Neural crest cell (in vitro differentiated cells): ENCODE measurements at places on chromosomes 11 and 22.

- no peak overlapping the region for H3K27ac ChIP-seq
- H3K4me3 ChIP-seq: peak overlapping the region; percentile 62
- no peak for DNase-seq
- no peaks in the 10 kb centered on the region for H3K27me3 ChIP-seq
- peaks cover 9% of the 10 kb centered on the region for H3K4me1 ChIP-seq
Observed at GRCh38 chr22:23781065-23781464, 5.7 kb upstream of the SMARCB1 start.

DNA sequence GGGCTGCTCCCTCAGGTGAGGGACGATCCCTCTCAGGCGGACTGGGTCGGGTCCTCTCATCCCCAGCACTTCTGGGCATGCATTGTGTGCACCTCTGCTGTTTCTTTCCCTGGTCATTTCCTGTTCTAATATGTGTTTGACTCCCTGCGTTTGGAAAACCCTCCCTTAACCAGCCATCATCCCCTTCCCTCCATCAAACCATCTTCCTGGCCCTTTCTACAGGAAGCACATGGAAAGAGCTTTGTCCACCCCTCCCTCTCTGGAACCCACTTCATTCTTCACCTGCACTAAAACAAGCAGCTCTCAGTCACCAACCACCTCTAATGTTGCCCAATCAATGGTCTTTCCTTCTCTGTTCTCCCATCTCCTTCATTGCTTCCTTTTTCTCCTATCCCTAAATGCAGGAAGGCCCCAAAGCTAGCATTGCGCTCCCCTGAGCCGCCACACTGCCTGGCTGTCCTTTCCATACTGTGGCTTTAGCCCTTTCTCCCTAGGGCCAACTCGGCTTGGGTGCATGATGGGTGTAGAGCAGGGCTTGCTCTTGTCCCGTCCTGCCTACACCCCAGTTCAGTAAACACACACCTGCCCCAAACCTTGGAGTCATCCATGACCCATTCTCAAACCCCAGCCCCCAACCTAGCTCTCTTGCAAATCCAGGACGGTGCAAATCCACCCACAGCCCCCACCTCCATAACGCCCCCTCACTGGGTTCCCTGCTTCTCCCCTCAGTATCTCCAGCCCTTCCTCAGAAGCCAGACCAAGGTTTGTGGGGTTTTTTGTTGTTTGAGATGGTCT, 5.4 kb upstream of the GAS2L1 start:
- H3K4me3 ChIP-seq: peak overlapping the region; percentile 54
- peaks cover 31% of the 10 kb centered on the region for H3K36me3 ChIP-seq
- peaks cover 3% of the 10 kb centered on the region for H3K4me1 ChIP-seq
- peaks cover 5% of the 10 kb centered on the region for H3K27me3 ChIP-seq

- H3K27ac ChIP-seq: no peak overlapping the region
- no peak overlapping the region for H3K4me3 ChIP-seq
- DNase-seq: no peak
- peaks cover 6% of the 10 kb centered on the region for H3K36me3 ChIP-seq
- H3K4me1 ChIP-seq: peaks cover 3% of the 10 kb centered on the region
- peaks cover 16% of the 10 kb centered on the region for H3K27me3 ChIP-seq
Observed at GRCh38 chr11:134498326-134499139, 86.5 kb upstream of the B3GAT1 start.

DNA sequence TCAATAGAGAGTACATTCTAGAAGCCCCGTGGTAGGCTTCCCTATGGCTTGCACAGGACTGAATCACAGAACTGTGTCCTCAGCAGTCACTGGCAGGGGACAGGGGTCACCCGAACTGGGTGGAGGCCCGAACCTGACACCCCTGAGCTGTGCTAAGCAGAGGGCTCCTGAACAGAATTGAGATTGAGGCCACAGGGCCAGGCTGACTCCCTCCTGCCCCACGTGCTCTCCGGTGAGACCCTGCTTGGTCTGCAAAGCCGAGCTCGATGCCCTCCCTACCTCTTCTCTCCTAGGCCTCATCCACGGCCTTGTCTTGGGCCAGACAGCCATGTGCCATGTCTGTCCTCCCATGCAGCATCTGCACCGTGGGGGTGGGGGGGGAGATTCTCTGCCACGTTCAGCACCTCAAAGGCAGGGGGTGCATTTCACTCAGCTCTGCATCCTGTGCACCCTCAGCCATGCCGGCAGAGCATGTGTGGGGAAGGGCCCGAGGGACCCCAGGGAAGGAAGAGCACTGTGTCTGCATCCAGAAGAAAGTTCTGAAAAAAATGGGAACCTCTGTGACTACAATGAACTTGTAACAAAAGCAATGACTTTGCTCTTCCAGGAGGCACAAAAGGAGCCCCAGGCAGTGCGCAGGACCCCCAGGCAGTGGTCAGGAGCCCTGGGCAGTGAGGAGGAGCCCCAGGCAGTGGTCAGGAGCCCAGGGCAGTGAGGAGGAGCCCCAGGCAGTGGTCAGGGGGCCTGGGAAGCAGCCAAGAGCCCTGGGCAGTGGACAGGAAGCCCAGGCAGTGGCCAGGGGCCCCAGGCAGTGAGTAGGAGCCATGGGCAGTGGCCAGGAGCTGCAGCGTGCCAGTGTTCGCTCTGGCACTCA, 76.7 kb upstream of the SEPTIN5 start:
- no peak overlapping the region for H3K4me3 ChIP-seq
- no peak overlapping the region for H3K27ac ChIP-seq
- H3K27me3 ChIP-seq: no peaks in the 10 kb centered on the region
- peaks cover 3% of the 10 kb centered on the region for H3K4me1 ChIP-seq
- no peaks in the 10 kb centered on the region for H3K36me3 ChIP-seq

GRCh38 chr11:100793525-100793924, 106.4 kb downstream of the ARHGAP42 start:
- H3K36me3 ChIP-seq: peaks cover 18% of the 10 kb centered on the region
- peaks cover 23% of the 10 kb centered on the region for H3K4me1 ChIP-seq
- no peak overlapping the region for H3K27ac ChIP-seq
- H3K4me3 ChIP-seq: no peak overlapping the region
- DNase-seq: no peak
- H3K27me3 ChIP-seq: no peaks in the 10 kb centered on the region

DNA sequence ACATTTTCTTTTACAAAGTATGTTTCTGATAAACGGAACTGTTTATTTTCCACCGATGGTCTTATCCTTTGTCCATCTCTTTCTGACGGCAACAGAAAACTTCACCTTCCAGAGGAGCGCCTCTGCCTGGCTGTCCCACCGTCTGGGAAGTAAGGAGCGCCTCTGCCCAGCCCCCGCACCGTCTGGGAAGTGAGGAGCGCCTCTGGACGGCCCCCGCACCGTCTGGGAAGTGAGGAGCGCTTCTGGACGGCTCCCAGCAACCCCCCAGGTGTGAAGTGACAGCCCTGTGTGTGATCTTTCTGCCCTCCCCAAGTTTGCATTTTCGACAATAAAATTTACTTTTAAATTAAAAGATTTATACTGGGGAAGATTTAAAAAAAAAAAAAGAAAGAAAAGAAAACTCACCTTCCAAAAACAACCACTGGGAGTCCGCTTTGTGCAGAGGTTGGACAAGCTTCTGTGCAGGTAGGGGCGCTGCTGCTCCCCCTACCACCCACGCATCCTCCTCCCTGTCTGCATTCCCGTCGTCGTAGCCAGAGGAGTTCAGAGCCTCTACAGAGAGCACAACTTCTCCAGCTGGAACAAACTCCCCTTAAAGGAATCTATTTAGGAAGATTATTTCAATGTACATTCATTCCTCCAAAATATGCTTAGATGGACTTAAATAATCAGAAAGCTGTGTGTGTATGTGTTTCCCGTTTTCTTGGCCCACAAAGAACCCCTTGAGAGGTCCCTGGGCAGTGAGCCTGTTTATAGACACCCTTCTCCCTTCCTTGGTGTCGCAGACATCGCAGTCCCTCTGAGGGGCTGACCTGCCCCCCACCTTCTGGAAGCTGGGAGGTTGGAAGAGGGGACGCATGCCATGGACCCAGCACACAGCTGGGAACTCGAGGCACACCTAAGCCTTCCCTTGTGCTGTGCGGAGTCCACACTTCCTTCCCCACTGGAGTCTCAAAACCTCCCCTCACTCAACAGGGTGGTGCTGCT, 849 bp upstream of the APOBEC3B start:
- H3K4me3 ChIP-seq: peak overlapping the region; percentile 31
- peaks cover 17% of the 10 kb centered on the region for H3K4me1 ChIP-seq
- H3K27ac ChIP-seq: no peak overlapping the region
- H3K36me3 ChIP-seq: peaks cover 6% of the 10 kb centered on the region

GRCh38 chr11:3626250-3626960, 15.4 kb downstream of the ART5 start:
- H3K36me3 ChIP-seq: no peaks in the 10 kb centered on the region
- H3K4me3 ChIP-seq: no peak overlapping the region
- DNase-seq: no peak
- peak overlapping the region; percentile 48 for H3K27ac ChIP-seq
- H3K4me1 ChIP-seq: no peaks in the 10 kb centered on the region

DNA sequence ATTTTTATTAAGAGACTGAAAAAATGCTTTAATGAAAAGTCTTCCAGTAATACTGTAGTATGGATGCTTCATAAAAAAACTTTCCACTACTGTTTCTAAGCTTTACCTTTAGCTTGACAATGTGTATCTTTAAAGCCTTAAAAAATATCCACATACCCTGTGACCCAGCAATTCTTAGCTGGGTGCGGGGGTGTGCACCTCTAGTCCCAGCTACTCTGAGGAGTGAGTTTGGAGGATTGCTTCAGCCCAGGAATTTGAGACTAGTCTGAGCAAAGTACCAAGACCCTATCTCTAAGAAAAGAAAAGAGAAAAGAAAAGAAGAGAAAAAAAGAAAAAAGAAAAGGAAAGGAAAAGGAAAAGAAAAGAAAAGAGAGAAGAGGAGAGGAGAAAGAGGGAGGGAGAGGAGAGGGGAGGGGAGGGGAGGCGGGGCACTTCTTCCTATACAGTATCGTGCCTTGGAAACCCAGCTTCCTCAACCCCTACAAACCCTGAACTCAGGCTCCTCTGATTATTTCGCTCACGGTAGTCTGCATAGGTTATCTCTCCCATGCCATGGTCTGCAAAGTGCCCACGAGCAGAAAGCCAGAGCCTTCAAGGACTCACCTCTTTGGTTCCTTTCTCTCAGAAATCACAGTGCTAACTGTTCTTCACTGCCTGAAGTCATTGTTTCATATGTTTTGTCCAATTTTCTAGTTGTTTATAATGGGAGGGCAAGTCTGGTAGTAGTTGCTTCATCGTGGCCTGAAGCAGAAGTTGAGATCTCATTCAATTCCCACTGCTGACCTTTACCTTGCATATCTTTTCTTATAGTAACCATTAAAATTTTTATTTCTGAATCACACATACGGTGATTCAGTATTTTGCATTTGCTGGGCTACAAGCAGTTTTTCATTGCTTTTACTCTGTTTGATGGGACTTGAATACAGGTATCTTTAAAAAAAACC, 82.2 kb downstream of the FAM83F start:
- H3K27me3 ChIP-seq: peaks cover 10% of the 10 kb centered on the region
- H3K36me3 ChIP-seq: no peaks in the 10 kb centered on the region
- H3K27ac ChIP-seq: no peak overlapping the region
- H3K4me1 ChIP-seq: no peaks in the 10 kb centered on the region

DNA sequence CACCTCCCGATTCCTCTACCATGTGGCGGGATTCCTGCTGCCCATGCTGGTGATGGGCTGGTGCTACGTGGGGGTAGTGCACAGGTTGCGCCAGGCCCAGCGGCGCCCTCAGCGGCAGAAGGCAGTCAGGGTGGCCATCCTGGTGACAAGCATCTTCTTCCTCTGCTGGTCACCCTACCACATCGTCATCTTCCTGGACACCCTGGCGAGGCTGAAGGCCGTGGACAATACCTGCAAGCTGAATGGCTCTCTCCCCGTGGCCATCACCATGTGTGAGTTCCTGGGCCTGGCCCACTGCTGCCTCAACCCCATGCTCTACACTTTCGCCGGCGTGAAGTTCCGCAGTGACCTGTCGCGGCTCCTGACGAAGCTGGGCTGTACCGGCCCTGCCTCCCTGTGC, 10.5 kb downstream of the CXCR5 start:
- DNase-seq: no peak
- H3K27ac ChIP-seq: no peak overlapping the region
- H3K36me3 ChIP-seq: no peaks in the 10 kb centered on the region
- peaks cover 2% of the 10 kb centered on the region for H3K27me3 ChIP-seq

GRCh38 chr11:108906329-108906728, 241.5 kb downstream of the DDX10 start:
- no peak for DNase-seq
- peaks cover 42% of the 10 kb centered on the region for H3K27me3 ChIP-seq
- no peaks in the 10 kb centered on the region for H3K36me3 ChIP-seq
- H3K4me3 ChIP-seq: no peak overlapping the region

- no peak for DNase-seq
- H3K27ac ChIP-seq: no peak overlapping the region
- H3K4me1 ChIP-seq: no peaks in the 10 kb centered on the region
- no peaks in the 10 kb centered on the region for H3K27me3 ChIP-seq
Observed at GRCh38 chr11:38710262-38710661, 2112.2 kb upstream of the RAG2 start.

DNA sequence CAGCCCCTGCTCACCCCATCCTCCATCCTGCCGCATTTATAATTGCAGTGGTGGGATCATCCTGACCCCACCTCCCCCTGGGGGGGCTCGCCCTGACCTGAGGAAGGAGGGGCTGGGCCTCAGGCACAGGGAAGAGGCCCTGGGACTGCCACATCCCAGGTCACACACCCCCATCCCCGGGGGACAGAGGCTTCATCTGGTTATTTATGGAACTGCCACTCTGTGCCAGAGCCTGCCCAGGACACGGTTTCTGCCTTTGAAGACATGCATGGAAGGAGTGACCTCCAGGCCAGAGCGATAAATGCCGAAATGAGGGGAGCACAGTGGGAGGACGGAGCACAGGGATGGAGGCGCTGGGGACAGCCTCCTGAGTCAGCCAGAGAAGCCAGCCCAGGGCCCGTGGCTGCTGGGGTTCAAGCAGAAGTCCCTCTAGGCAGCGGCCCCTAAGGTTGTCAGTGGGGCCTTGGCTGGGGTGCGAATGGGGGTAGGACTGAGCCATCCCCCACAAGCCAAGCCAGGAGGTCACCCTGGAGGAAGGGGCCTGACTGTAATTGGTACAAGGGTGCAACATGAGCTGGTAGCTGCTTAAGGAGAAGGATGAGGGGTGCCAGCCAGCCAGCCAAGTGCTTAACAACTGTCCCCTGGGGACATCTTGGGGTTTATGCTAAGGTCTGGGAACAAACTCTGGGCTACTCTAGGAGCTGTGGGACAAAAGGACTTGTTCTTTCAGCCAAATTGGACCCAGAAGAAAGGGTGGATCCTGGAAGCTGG, 51.4 kb upstream of the SHISAL1 start:
- no peak overlapping the region for H3K4me3 ChIP-seq
- no peaks in the 10 kb centered on the region for H3K36me3 ChIP-seq
- H3K27me3 ChIP-seq: no peaks in the 10 kb centered on the region
- peaks cover 16% of the 10 kb centered on the region for H3K4me1 ChIP-seq
- DNase-seq: no peak

GRCh38 chr11:14956111-14956510, 16.0 kb downstream of the CALCA start:
- no peak overlapping the region for H3K27ac ChIP-seq
- H3K4me1 ChIP-seq: no peaks in the 10 kb centered on the region
- peaks cover 4% of the 10 kb centered on the region for H3K27me3 ChIP-seq
- no peaks in the 10 kb centered on the region for H3K36me3 ChIP-seq
- H3K4me3 ChIP-seq: no peak overlapping the region

- H3K4me3 ChIP-seq: peak overlapping the region; percentile 91
- peak overlapping the region; percentile 97 for H3K27ac ChIP-seq
- H3K27me3 ChIP-seq: no peaks in the 10 kb centered on the region
Observed at GRCh38 chr11:102347462-102348370, 702 bp downstream of the BIRC2 start.
